ENCODE measurements at places on chromosomes 3 and 15. TPM values are rescaled to one million over a fixed set of nuclear protein-coding genes. Genes with fewer than 3 reads are reported as not detected.
A peak's percentile ranks its signal among the peaks of the same experiment; 100 is the strongest.

CFAP100 gene
- not detected for total RNA-seq

LYZL4 gene
- total RNA-seq, result not detected

CPNE9 gene
- total RNA-seq, result not detected

- peaks cover 11% of the 10 kb centered on the region for H3K4me1 ChIP-seq
- no peaks in the 10 kb centered on the region for H3K36me3 ChIP-seq
- no peaks in the 10 kb centered on the region for H3K27me3 ChIP-seq
- no peak overlapping the region for H3K4me3 ChIP-seq
- no peak overlapping the region for H3K27ac ChIP-seq
Measured at GRCh38 chr3:168123201-168124176, 27.8 kb upstream of the GOLIM4 start.

- H3K36me3 ChIP-seq, result no peaks in the 10 kb centered on the region
- no peak overlapping the region for H3K4me3 ChIP-seq
- peaks cover 5% of the 10 kb centered on the region for H3K4me1 ChIP-seq
Measured at GRCh38 chr3:183489455-183490210, 61.2 kb upstream of the MCF2L2 start.

DNA sequence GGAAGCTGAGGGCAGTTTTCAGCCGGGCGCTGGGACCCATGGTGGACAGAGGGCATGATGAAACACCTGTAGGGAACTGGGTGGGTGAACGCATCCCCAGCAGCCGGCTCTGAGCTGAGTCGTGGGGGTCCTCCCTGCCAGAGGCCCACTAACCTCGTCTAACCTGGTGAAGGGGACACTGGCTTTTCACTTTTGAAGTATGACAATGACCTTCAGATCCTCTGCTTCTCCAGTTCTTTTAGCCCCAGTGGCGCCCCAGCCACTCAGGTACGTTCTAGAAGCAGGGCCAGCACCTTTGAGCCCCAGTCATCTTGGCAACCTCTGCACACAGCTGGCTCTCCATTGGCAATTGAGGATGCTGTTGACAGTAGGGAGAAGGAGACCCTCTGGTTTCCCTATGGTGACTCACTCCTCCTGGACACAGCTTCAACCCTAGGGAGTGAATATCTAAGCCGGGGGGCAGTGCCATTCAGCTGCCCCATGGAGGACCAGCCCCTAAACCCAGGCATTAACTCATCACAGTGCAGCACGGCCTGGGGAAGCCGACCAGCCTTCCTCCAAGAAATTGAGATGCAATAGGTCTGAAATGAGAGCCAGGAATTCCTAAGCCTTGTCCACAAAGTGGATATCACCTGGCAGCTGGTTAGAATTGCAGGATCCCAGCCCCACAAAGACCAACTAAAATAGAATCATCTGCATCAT is 46.1 kb downstream of the CMTM6 start:
- H3K36me3 ChIP-seq, result no peaks in the 10 kb centered on the region
- no peak for DNase-seq
- H3K4me1 ChIP-seq, result no peaks in the 10 kb centered on the region
- H3K27ac ChIP-seq, result no peak overlapping the region
- H3K4me3 ChIP-seq, result no peak overlapping the region
- H3K27me3 ChIP-seq, result no peaks in the 10 kb centered on the region

DNA sequence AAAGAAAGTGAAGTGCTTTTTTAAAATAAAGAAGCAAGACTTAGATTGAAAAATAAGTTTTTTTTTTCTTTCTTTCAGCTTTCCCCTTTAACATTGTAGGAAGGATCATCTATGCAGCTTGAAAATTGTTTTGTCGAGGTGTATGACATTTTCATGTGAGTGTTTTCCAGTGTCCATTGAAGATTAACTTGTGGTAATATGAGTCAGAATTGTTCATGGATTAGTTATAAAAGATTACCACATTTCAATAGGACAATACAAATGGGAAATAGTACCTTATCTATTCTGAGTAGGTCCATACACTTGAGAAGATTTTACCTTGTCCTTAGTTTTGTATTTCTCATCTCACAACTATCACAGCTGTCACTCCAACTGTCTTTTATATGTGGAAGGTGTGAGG is 1234.7 kb downstream of the NSUN3 start:
- no peak overlapping the region for H3K27ac ChIP-seq
- H3K4me3 ChIP-seq, result no peak overlapping the region
- H3K27me3 ChIP-seq, result no peaks in the 10 kb centered on the region
- H3K36me3 ChIP-seq, result no peaks in the 10 kb centered on the region
- DNase-seq, result no peak

DNA sequence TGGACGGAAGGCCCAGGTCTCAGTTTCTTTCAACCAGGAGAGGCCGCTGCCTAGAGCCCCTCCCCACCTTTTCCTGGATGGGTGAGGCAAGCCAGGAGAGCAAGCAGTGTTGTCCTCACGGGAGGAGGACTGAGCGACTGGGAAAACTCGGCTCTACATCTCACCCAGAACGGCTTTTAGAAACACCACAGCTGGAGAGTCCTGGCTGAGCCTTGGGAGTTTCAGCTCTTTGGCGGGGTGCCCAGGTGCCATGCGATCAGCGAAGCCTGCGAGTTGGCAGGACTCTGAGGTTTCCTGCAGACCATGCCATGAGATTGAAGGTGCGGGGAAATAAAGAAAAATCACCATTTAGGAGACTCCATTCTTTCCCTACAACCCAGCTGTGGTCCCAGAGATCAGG is 26.0 kb downstream of the PPCDC start:
- H3K4me1 ChIP-seq, result peaks cover 33% of the 10 kb centered on the region
- DNase-seq, result peak; percentile 36
- H3K36me3 ChIP-seq, result no peaks in the 10 kb centered on the region
- peak overlapping the region; percentile 65 for H3K27ac ChIP-seq
- H3K4me3 ChIP-seq, result no peak overlapping the region
- H3K27me3 ChIP-seq, result no peaks in the 10 kb centered on the region

- no peak overlapping the region for H3K27ac ChIP-seq
- no peak overlapping the region for H3K4me3 ChIP-seq
- no peaks in the 10 kb centered on the region for H3K36me3 ChIP-seq
- H3K27me3 ChIP-seq, result no peaks in the 10 kb centered on the region
- peaks cover 4% of the 10 kb centered on the region for H3K4me1 ChIP-seq
Measured at GRCh38 chr3:187997490-187997889, 156.5 kb upstream of the LPP start.

Data from thoracic aorta (tissue), 2 donors.